HEK293T (cell line): ENCODE measurements at places on chromosomes 3 and 15.

DNA sequence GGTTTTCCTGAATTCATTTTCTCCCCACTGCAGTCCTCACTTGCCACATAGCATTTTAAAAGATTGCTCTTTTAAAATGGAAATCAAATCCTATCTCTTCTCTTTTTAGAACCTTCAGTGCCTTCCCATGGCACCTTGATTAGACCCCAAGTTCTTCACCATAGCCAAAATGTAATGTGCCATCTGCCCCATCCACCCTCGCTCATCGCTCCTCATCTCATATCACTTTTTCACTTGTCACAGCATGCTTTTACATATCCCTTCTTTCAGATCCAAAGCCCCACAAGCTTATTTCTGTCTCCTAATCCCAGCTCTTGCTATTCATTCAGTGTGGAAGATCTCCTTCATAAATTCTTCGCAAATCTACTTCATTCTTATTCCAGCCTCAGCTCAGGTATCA is 161.7 kb downstream of the CD47 start:
- no peak for DNase-seq

DNA sequence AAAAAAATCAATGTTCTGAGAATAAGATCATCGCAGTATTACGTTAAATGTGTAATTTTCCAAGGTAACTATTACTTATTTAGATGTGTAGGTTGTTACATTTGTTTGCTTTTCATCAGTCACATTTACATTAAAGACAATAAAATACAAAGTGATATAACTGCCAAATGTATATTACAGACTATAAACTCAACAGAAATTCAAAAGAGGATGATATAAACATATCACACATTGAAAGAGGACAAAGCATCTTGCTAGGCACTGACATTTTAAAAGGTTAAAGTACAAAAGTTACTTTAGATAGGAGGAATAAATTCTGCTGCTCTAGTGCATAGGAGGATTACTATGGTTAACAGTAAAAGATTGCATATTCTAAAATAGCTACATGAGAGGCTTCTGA is 16.1 kb downstream of the VGLL4 start:
- DNase-seq = no peak

GRCh38 chr3:169939320-169939719 is 27.3 kb upstream of the SEC62 start:
- no peak for DNase-seq

DNA sequence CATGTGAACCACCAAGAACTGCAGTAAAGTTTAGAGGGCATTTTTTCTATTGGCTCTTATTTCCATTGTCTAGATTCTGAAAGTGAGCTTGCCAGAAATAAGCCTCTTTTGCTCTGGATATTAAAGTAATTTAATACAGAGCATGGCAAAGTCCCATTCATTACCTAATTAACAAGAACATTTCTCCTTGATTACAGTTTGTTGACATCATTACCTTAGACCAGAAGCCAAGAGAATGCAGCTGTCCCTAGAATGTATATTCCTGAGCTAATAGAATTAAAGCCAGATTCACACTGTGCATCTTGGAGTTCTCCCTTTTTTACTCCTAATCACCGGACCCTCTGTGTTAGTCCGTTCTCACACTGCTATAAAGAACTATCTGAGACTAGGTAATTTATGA is 46.4 kb upstream of the TM4SF4 start:
- no peak for DNase-seq

DNA sequence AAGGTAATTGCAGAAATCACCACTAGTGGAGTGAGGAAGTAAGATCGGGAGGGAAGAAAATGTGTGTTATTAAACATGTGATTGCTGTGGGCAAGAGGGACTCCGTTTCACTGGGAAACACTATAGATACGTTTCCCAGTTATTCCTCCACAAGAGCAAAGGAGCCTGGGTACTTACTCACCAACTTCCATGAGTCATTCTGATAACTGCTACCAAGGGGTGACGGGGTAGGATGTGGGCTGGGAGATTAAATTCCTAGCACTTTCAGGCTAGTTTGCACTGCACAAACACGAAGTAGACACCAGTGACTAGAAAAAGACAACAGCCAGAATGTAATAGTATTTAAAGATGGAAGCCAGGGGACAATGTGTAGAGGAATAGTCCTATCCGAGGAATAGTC is 812.9 kb upstream of the CFAP20DC start:
- no peak for DNase-seq

GRCh38 chr3:148728753-148729152 is 31.1 kb downstream of the AGTR1 start:
- no peak for DNase-seq

GRCh38 chr3:125212091-125212508 is 448 bp downstream of the SLC12A8 start:
- DNase-seq = no peak

GRCh38 chr3:104291878-104292277 is 1074.8 kb upstream of the ALCAM start:
- DNase-seq = no peak

- peak; percentile 60 for DNase-seq
These were observed 333.4 kb downstream of the THSD4 start for GRCh38 chr15:71448688-71449114.

GRCh38 chr3:44227632-44228031 is 14.1 kb upstream of the TOPAZ1 start:
- DNase-seq = no peak

DNA sequence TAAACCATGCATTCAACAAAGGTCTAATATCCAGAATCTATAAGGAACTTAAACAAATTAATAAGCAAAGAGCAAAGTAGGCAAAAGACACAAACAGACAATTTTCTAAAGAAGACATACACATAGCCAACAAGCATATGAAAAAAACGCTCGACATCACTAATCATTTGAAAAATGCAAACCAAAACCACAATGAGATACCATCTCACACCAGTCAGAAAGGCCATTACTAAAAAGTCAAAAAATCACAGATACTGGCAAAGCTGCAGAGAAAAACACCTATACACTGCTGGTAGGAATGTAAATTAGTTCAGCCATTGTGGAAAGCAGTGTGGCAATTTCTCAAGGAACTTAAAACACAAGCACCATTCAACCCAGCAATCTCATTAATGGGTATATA is 53.8 kb downstream of the FSIP1 start:
- DNase-seq = no peak

DNA sequence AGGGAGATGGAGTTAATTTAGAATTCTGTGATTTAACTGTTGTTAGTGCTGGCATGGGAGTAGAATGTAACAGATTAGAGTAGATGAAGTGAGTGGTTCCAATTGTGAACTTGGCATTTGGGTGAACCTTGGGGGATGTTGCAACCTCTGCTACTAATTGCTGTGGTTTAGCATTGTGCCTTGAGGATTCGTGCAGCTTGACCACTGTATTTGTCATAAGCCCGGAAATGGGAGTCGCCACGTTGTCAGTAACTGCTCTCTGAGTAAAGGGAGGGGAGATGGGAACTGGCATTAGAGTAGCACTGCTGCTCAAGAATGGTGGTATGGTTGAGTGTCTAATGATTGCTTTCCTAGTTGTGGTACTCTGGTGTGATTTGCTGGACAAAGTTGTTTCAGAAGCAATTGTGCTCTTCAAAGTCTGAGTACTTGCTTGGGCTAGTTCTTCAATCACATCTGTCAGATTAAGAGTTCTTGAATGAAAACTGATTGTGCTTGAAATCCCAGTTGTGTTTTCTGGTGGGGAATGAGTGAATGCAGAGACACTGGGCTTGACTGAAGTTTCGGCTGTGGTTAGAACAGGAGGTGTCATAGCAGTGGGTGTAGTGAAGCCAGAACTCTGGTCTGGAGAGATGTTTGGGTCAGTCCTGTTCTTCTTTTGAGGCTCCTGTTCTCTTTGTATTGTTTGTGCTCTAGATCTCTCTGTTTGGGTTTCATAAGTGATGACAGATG is 15.4 kb downstream of the IGSF10 start:
- DNase-seq = no peak

GRCh38 chr15:63482874-63483323 is 21.5 kb upstream of the USP3 start:
- no peak for DNase-seq

- peak; percentile 18 for DNase-seq
These were observed 432 bp upstream of the RAD54L2 start for GRCh38 chr3:51538115-51538458.

GRCh38 chr15:92091155-92091734 is 237.7 kb downstream of the SLCO3A1 start:
- peak; percentile 66 for DNase-seq

DNA sequence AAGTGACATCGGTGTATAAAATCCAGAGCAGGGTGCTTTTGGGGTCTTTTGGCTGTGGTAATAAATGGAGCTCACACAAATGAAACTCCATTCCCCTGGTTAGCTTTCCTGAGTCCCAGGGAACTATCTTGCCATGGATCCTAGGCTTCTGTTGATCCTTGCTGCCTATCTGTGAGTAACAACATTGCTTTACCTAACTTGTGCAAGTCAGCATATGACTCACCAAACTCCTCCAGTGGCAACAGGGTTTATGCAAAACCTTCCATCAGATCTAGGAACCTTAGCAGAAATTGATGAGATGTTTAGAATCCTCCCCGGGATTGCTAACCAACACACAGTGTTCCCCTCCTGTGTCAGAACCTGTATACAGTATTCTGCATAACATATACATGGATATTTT is 105.4 kb downstream of the SCAPER start:
- no peak for DNase-seq

- no peak for DNase-seq
These were observed 41.4 kb downstream of the NTRK3 start for GRCh38 chr15:88215066-88215648.

- no peak for DNase-seq
These were observed 223.4 kb downstream of the FEZF2 start for GRCh38 chr3:62149962-62150361.

DNA sequence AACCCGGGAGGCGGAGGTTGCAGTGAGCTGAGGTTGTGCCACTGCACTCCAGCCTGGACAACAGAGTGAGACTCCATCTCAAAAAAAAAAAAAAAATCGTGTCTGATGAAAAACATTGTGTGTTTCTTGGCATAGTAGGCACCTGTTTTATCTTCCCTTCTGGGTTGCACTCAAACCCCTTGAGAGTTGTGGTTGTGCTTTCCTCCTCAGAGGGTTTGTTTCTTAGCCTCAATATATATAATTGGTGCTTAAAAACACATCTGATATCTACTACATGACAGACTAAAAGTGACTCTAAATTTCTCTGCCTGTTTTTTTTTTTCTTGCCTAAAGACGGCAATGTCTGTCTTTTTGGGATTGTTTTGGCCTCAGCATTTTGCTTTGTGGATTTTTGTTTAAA is 7.6 kb downstream of the NR1D2 start:
- no peak for DNase-seq

- DNase-seq = no peak
These were observed 37.6 kb downstream of the SCN5A start for GRCh38 chr3:38611866-38612265.

DNA sequence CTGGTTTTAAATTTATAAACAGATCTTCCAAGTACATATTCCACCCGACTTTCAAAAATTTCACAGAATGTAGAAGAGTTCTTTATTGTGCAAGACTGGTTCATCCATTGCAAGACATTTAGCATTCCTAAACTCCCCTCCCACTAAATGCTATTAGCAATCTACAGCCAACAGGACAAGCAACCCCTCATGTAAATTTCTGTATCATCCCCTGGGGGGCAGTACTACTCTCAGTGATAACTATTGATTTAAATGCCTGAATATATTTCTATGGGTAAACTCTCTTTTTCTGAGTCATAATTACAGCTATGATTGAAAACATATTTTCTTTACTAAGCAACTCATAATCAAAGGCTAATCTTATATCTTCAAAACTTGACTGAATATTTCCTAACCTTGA is 10.7 kb upstream of the SLC15A2 start:
- DNase-seq = peak; percentile 22

DNA sequence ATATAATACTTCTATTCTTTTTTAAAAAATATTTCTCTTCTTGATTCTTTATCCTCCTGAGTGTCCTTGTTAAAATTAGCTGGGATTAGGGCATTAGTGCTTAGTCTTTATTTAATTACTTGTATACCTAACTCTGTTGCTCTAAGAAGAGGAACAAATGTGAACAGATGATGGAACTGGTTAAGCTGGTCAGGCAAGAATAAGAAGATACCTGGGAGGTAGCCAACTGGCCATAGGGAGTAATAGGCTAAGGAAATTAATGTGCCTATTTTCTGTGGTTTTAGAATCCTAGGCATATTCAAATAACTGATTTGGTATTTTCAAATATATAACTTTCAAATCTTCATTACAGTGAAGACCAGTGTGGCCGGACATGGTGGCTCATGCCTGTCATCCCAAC is 54.4 kb downstream of the EIF3J start:
- DNase-seq = no peak

DNA sequence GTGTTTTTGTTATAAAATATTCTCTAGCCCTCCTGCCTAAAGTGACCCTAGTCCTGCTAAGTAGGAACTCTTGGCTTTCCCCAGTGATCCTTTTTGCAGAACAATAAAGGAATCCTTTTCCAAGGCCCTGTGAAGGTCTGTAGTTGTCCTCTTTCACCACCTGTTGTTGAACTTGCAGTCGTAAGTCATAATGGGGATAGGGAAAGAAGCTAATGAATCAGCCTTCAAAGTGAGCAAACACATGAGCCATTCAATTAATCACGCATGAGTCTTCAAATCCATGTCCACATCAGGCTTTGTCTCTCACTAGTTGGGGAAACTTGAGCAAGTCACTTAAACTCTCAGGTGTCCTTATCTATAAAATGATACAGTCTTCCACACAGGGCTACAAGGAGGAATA is 27.6 kb downstream of the ZNF860 start:
- no peak for DNase-seq

- DNase-seq = no peak
These were observed 62.7 kb downstream of the RHCG start for GRCh38 chr15:89433686-89434085.

DNA sequence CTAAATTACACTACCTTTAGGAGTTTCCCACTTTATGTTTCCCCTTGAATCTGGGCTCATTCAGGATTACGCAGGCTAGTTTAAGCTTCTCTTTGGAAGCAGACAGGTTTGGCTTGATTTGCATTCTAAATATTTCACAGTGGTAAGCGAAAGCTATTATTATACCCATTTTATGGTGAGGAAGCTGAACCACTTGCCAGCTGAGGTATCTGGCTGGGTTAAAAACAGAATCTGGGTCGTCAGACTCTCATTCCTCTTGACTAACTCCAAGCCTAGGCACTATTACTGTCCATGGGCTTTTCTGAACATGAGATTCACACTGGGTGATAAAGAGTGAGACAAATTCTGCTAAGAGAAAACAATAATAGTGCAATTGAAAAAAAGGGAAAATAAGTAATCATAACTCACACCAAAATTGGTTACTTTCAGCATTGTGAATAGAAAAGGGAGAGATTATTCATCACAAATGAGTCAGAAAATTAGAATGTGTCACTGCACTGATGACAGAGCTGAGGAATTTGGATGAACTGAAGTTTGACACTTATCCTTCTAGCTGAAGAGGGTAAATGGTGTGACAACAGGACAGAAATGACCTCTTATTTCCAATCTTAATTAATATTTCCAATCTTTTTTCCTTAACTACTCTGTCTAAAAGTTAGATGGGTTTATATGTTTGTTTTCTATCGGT is 211.3 kb downstream of the TIGIT start:
- no peak for DNase-seq

- DNase-seq = no peak
These were observed 26.5 kb downstream of the LYSMD4 start for GRCh38 chr15:99706557-99707303.
